ENCODE measurements at places on chromosomes 16 and 17. TPM values are rescaled to one million over a fixed set of nuclear protein-coding genes. Genes with fewer than 3 reads are reported as not detected.

The UMOD gene
- not detected for total RNA-seq

The TMEM235 gene
- not detected for total RNA-seq

The LYRM1 gene
- total RNA-seq, result 32.0 TPM

The OR1A1 gene
- total RNA-seq, result not detected

The MPV17L gene
- total RNA-seq, result 5.2 TPM

The CDH15 gene
- total RNA-seq, result 0.33 TPM

The TK1 gene
- 239 TPM for total RNA-seq

The ABCC11 gene
- total RNA-seq, result 0.06 TPM

The TMEM100 gene
- 0.10 TPM for total RNA-seq

The FUS gene
- total RNA-seq, result 494 TPM

The ADAD2 gene
- total RNA-seq, result not detected

The MRM1 gene
- 15.3 TPM for total RNA-seq

Data from A549 treated with AZD2906 at 1 μM for 4 hours (cell line).